ENCODE measurements at places on chromosomes 4 and X.

- DNase-seq: no peak
Observed at GRCh38 chr4:113179996-113180395, 130.5 kb downstream of the ANK2 start.

GRCh38 chrX:134745636-134746409 is 87.6 kb upstream of the PLAC1 start:
- DNase-seq: no peak

DNA sequence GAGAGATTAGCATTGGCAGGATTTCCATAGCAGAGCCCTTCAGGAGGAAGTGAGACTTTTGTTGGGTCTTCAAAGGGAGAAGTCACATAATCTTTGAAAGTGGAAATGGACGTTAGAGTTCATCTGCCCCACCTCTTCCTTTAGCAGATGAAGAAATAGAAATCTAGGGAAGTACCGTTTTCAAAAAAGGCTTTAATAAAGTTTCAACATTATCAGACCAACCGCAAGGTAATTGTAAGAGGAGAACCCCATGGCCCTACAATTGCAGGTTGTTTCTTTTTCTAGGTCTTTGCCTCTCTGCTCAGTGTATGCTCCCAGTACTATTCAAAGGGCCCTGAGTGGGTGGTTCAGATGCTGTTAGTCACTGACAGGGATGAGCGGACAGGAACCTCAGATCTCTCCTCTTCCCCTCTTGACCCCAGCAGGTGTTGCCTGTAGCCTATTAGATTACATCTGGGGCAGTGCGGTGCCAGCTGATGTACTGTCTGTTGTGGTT is 48.6 kb upstream of the AP1S2 start:
- DNase-seq: no peak

DNA sequence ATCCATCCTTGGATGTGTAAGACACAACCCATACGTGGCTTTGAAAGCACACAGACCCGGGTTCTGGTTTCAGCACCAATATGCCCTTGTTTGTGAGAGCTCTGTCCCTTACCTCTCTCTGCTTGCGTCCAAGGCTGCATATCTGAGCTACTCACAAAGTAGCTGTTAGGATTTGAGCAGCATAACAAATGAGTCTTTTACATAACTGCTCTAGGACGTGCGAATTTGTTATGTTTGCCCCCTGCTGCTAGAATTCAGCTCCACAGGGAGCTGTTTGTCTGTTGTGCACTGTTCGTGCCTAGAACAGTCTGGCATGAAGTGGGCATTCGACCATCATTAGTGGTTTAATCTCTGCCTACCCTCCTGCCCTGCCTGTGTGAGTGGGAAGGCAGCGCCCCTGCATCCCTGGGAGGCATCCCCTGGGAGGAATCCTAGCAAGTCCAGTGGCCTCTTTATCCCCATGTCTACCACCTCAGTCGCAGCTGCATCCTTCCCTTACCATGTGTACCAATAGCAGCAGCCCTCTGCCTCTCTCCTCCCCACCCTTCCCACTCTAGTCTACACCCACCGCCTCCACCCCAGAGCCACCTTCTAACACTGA is 42.1 kb downstream of the SLC2A9 start:
- DNase-seq: no peak

DNA sequence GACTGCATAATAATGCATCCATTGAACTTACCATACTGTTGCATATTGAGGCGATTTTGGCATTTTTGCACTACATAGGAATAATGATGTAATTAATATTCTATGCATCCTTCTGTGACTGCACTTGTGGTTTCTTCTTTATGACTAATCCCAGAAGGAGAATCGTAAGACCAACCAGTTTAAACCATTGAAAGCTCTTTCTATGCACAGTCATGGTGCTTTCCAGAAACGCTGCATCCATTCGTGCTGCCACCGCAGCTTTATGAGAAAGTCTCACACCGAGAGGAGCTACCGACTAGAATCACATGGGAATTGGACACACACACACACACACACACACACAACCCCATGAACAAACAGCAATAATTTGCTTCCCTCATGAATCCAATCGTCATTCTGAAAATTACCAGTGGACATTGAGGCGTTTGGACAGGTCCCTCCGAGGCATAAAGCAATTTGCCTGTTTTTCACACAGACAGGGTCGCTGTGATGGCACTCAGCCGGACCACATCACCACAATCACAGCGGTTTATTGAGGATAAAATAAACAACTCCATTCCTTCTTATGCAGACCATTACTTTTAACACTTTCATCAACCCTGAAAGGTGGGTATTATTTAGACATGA is 64.2 kb downstream of the PACRGL start:
- no peak for DNase-seq

DNA sequence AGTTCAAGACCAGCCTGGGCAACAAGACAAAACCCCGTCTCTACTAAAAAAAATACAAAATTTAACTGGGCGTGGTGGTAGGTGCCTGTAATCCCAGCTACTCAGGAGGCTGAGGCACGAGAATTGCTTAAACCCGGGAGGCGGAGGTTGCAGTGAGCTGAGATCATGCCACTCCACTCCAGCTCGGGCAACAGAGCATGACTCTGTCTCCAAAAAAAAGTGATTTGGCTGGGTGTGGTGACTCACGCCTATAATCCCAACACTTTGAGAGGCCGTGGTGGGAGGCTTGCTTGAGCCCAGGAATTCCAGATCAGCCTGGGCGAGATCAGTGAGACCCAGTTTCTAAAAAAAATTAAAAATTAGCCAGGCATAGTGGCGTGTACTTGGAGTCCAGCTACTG is 4.1 kb downstream of the OPHN1 start:
- DNase-seq: no peak

GRCh38 chrX:550514-550913 is 80.1 kb upstream of the SHOX start:
- no peak for DNase-seq

- no peak for DNase-seq
Observed at GRCh38 chr4:99617374-99617773, 40.3 kb downstream of the C4orf54 start.
